ENCODE measurements at places on chromosomes 5 and 9.

- no peak for DNase-seq
Measured at GRCh38 chr5:56638061-56638621, 177.2 kb upstream of the MAP3K1 start.

GRCh38 chr5:143977891-143978461 is 166.0 kb downstream of the HMHB1 start:
- no peak for DNase-seq

DNA sequence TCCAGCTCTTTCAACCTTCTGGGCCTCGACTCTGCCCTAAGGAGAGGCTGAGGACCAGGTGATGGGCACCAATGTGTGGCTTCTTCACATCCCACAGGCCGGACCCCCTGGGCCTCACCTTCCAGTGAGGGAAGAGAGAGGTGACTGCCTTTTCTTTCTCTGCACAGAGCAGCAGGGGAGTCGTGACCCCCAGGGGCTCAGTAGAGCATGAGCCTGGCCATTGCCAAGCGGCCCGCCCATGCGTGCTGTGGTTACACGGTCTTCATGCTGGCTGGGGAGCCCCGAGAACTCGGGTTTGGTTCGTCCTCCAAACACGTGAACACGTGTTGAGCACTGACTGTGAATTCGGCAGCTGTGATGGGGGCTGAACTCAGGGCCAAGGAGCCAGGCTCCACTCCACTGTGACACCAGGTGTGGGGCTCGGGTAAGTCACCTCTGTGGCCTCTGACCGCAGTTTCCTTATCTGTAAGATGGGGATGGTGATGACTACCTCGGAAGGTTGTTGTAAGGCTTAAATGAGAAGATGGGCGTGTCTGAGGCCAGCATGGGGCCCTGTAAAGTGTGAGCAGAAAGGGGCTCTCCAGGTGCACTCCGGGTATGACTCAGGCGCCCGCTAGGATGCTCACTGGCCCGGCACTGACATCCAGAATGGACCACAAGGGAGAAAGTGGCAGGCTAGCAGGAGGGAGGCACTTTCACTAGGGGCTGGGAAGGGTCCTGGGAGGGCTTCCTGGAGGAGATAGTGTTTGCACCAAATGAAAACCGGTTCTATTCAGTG is 13.4 kb upstream of the GRHPR start:
- DNase-seq = peak; percentile 79

- no peak for DNase-seq
Measured at GRCh38 chr9:4902135-4902475, 83.0 kb upstream of the JAK2 start.

GRCh38 chr9:114962809-114963208 is 32.4 kb upstream of the TNFSF8 start:
- no peak for DNase-seq

GRCh38 chr5:134427540-134428041 is 15.9 kb upstream of the CDKN2AIPNL start:
- DNase-seq = no peak

GRCh38 chr5:59003641-59004040 is 420.8 kb downstream of the RAB3C start:
- DNase-seq = no peak

All from CD4-positive, alpha-beta T cell treated with Interleukin-21 for 1 hour (primary cell).